ENCODE measurements at places on chromosomes 13 and 19.

DNA sequence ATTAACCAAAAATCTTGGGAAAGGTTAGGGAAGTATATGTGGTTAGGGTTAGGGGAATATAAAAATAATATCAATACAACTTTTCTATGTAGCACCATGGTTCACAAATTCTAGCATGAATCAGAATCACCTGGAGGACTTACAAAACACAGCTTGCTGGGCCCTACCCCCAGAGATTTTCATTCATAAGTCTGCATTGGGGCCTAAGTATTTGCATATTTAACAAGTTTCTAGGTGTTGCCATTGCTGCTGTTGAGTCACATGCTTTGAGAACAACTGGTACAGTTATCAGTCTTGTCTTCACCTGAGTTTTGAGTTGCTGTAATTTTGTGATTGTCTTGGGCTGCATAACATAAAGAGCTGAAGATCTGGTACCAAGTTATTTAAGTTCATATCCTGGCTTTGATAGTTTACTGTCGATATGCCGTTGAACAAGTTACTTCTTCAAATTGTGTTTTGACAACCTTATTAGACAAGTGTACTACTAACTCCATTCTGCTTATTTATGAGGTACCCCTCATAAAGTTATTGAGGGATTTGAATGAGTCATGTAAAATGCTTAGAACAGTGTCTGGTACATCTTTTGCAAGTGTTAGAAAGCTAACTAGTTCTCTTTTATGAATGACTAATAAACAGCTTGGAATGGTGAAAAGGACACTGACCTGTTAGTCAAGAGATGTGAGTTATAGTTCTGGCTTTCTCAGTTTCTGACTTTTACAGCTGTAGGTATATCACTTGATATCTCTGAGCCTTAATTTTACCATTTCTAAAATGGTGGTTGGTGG lies 132.9 kb downstream of the PAN3 start:
- DNase-seq: no peak

DNA sequence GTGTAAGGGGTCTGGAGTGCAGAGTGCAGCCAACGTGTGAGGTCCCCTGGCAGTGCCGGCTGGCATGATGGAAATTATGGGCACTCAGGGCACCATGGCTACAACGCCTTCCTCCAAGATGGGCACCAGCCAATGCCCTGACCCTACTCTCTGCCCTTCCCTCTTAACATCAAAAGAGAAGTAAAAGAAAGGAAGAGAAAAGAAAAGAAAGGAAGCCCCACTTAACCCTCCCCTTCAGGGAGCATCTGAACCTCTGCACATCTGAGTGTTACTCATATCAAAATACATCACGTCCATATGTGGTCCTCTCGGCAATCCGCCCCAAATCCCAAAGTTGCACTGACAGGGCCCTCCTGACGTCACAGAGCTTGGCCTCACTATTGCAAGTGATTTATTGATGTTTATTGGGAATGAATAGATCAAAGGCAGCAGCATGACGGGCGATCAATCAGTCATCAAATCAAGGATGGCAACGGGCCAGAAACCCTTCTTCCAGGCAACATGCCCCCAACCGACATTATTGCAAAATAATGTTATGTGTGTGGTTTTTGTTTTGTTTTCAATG lies 1.3 kb downstream of the TSHZ3 start:
- no peak for DNase-seq

DNA sequence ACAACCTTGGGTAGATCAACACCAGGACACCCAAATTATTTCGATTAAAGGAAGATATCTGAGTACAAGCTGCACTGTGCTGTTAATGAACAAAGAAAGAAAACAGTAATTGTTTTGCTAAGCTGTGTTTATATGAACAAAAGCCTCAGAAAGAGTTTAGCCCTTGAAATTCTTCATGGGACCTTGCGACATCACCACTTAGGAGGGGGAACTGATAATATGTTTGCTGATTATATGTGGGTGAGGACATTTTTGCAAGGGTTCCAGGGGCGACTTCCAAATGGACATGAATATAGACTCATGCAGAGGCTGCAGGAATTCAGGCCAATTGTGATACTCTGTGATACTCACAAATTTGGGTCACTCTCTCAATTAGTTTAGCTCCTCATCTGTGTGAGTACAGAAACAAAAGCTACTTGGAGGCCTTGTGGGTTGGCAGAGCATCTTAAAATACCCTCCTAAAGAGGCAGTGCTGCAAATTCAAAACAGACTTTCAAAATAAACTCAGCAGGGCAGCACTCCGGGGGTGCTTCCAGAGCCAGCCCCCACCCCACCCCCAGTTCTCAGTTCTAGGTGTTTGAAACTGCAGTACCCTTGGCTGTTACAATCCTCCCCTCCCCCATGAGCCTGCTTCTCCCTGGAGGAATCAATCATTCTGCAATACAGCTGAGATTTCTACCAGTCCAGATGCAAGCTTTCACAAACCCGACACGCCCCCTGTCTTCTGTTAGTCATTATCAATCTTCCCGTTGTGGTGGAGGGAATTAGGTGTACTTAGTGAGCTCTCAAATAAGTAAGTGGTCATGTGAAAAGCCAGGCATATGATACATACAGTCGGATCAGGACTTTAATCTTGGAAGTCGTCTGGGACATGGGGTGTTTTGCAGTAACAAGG lies 97.0 kb upstream of the MBNL2 start:
- DNase-seq: no peak

GRCh38 chr19:58261968-58262921 lies 16.5 kb upstream of the ZNF8 start:
- no peak for DNase-seq

GRCh38 chr19:48290771-48291488 lies 21.0 kb downstream of the ZNF114 start:
- peak; percentile 38 for DNase-seq

DNA sequence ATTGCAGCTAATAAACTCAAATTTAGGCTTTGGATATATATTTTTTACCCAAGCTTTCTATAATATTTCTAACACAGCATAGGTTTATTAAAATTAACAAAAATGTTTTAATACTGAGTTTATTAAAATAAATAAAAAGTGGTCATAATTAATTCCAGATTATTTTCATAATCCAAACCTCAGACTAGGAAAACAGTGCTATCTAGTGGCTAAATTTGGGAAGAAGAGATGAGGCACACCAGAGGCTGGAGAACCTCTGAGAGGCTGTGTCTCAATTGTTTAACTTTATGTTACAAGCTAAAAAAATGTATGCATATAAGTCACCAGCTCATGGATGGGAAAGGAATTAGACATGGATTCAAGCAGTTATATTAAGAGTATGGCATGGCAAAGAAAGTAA lies 392.5 kb downstream of the DIAPH3 start:
- no peak for DNase-seq

GRCh38 chr13:68019901-68020300 lies 789.8 kb upstream of the PCDH9 start:
- no peak for DNase-seq

GRCh38 chr13:20177049-20177831 lies 15.5 kb downstream of the GJB2 start:
- DNase-seq: no peak

GRCh38 chr13:75788481-75788981 lies 152.4 kb downstream of the LMO7 start:
- no peak for DNase-seq

DNA sequence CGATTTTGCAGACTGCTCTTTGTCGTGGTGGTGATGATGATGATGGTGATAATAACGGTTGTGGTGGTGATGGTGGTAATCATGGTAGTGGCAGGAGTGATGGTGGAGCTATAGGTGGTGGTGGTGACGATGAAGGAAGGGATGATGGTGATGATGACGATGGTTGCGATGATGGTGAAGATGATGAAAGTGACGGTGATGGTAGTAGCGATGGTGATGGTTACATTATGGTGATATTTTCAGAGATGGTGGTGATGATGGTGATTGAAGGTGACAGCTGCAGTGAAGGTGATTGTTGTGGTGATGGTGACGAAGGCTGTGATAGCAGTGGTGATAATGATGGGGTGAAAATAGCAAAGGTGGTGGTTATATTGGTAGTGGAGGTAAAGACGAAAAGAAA lies 2.1 kb upstream of the ADGRE3 start:
- DNase-seq: no peak

- no peak for DNase-seq
Measured at GRCh38 chr19:33152176-33152575, 20.3 kb downstream of the WDR88 start.

GRCh38 chr13:82766732-82767321 lies 1115.4 kb downstream of the SLITRK1 start:
- no peak for DNase-seq

DNA sequence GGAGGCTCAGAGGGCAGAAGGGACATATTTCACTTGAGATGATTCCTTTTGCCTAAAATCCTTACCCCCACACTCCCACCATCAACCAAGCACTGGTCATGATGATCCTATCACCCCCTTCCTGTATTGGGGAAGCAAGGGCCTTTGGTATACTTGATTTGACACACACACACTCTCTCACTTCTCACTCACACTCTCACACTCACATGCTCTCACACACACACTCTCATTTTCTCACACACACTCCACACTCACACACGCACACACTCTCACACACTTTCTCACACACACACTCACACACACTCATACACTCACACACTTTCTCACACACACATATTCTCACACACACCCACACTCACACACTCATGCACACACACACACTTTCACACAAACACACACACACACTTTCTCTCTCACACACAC lies 8.6 kb downstream of the RGCC start:
- DNase-seq: no peak

DNA sequence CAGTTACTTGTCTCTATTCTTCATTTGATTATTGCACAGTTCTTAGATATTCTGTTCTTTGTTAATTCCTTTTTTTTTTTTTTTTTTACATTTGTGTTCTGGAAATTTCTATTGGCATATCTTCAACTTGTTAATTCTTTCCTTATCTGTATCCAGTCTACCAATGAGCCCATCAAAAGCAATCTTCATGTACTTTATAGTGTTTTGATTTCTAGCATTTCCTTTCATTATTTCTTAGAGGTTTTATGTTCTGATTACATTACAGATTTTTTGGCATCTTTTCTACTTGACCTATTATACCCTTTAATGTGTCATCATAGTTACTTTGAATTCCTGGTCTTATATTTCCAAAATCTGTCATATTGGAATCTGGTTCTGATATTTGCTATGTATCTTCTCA lies 2194.8 kb downstream of the PCDH9 start:
- no peak for DNase-seq

GRCh38 chr13:42876270-42876714 lies 94.9 kb downstream of the FAM216B start:
- DNase-seq: peak; percentile 9

- no peak for DNase-seq
Measured at GRCh38 chr19:827314-827709, 325 bp upstream of the AZU1 start.

- no peak for DNase-seq
Measured at GRCh38 chr19:33510462-33511194, 11.0 kb downstream of the PEPD start.

- no peak for DNase-seq
Measured at GRCh38 chr13:44739539-44739938, 163.4 kb upstream of the TSC22D1 start.
